ENCODE measurements at places on chromosomes 6 and 20.

DNA sequence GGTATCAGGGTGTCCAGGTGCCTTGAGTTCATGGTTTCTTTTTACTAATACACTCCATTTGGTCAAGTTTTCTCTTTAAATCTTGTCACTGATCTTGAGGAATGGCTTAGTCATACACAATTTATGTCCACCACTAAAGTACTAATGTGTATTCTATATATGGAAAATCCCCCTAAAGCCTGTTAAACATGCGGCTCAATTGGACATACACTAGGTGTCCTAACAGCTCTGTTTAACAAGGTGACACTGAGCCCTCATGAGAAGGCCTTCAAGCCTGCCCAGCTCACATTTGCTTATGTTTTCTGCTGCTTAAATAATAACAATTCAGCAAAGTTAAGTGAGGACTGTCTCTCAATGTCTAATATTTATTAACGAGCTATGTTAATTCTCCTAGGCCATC, 31.5 kb downstream of the PDE7B start:
- H3K27me3 ChIP-seq: no peaks in the 10 kb centered on the region
- H3K4me1 ChIP-seq: peaks cover 8% of the 10 kb centered on the region
- no peaks in the 10 kb centered on the region for H3K36me3 ChIP-seq
- DNase-seq: no peak
- no peak overlapping the region for H3K4me3 ChIP-seq

DNA sequence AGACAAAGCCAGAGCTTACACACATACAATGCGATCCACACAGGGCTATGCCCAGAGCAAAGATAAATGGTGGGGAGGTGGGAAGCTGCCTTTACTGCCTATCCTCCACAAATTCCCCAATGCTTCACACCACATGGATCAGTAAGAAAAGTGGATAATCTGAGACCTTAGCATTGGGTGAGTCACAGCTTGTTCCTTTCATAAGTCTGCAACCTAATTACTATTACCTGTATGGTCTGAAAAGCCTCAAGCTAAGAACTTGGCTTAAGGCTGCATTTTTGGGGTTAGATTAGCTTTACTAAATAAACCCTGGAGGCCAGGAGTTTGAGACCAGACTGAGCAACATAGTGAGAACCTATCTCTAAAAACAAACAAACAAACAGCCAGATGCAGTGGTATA, 66.0 kb upstream of the BTBD3 start:
- peaks cover 27% of the 10 kb centered on the region for H3K4me1 ChIP-seq
- H3K4me3 ChIP-seq: no peak overlapping the region
- H3K36me3 ChIP-seq: no peaks in the 10 kb centered on the region
- no peaks in the 10 kb centered on the region for H3K27me3 ChIP-seq
- no peak overlapping the region for H3K27ac ChIP-seq

DNA sequence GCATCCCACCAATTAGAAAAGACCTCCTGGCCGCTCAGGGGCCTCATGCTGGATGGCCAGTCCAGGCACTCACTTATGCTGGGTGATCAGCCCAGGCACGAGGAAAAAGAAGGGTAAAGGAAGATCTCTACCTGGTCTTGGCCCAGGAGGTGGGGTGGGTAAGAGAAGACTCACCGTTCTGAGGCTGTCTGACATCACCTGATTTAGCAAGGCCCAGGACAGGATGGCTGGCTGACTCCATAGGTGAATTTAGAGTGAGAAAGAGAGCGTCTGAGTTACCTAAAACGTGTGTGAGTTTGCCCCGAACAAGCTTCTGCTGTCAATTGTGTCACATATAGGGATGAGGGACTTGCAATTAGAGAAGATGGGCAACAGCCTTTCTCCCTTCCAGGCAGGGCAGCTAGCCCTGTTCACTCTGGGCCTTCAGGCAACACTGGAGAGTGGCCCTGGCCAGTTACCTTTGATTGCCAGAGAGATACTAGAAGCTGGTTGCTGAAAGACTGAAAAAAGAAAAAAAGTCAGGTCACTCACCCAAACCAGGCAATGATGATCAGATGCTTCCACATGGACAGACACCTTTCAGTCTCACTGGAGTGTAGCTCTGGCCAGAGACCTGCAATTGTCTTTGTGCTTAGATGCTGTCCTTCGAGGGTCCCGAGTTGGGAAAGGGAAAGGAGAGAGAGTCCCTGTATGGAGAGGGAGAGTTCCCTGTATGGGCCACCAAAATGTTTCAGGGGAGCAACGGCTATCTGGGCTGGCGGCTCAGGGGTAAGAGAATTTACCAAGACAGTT, 35.7 kb upstream of the IER3 start:
- H3K4me3 ChIP-seq: peak overlapping the region; percentile 63
- DNase-seq: no peak

- H3K36me3 ChIP-seq: peaks cover 9% of the 10 kb centered on the region
- H3K27me3 ChIP-seq: peaks cover 9% of the 10 kb centered on the region
- peak overlapping the region; percentile 93 for H3K4me3 ChIP-seq
- DNase-seq: no peak
- peaks cover 35% of the 10 kb centered on the region for H3K4me1 ChIP-seq
Observed at GRCh38 chr6:137864812-137865508, 2.1 kb upstream of the TNFAIP3 start.

GRCh38 chr6:79536585-79536953, 661 bp downstream of the LCA5 start:
- no peak overlapping the region for H3K27ac ChIP-seq
- H3K27me3 ChIP-seq: no peaks in the 10 kb centered on the region
- H3K4me1 ChIP-seq: peaks cover 24% of the 10 kb centered on the region
- DNase-seq: no peak
- H3K36me3 ChIP-seq: peaks cover 11% of the 10 kb centered on the region

DNA sequence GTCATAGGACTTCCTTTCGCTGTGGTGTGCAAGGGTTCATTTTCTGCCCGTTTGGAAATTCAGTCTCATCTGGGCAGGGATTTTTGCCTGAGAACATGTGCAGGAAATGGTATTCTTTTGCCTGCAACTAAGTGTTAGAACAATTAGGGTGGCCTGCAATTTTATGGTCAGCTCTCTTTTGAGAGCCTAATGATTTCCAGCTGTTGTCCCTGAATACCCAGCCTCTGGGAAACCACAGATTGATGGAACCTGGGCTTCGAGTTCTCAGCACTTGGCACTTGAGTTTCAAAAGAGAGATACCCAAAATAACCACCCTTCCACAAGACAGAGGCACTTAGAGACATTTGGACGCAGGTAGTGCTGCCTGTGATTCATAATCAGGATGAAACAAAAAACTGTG, 217.2 kb upstream of the FOXA2 start:
- peaks cover 29% of the 10 kb centered on the region for H3K4me1 ChIP-seq
- no peak overlapping the region for H3K27ac ChIP-seq
- H3K4me3 ChIP-seq: no peak overlapping the region
- DNase-seq: no peak
- H3K27me3 ChIP-seq: peaks cover 51% of the 10 kb centered on the region

- DNase-seq: no peak
- H3K36me3 ChIP-seq: no peaks in the 10 kb centered on the region
- H3K4me1 ChIP-seq: peaks cover 30% of the 10 kb centered on the region
- H3K27ac ChIP-seq: no peak overlapping the region
- H3K27me3 ChIP-seq: no peaks in the 10 kb centered on the region
Observed at GRCh38 chr20:32779500-32780211, 17.5 kb downstream of the DNMT3B start.

DNA sequence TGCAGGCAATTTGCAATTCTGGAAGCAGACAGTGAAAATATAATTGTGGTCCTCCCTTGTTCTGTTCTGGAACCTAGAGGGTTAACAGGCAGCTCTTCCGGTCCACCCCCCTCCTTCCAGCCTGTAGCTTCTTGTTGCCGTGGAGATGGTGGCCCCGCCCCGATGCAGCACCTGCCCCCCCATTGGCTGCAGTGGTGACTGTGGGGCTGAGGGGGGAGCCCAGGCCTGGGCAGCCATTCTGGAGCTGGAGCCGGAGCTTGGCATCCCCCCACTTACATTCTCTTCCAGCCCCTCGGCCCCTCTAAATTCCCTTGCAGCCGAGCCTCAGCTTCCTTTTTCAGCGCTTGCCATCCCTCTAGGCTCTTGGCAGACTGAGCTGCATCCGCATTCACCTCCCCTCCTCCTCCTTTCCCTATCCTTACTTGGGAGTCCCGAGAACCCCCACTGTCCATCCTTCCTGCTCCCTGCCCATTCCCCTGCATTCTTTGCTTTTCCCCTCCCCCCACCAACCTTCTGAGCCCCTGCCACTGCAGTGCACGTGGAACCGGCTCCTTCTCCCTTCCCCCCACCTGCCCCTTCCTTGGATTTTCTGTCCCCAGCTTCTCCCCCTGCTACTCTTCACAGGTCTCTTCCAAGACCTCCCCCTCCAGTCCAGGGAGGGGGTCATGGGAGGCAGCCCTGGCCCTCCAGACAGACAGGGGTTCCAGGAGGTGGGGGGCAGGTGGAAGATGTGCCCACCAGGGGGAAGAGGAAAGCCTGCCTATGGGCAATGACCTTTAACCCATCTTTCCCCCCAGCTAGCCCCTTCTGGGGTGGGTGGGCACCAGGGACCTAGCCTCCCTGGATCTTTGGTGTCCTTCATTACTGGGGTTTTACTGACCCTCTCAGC, 11.4 kb downstream of the SYNGAP1 start:
- DNase-seq: peak; percentile 80
- peak overlapping the region; percentile 80 for H3K4me3 ChIP-seq
- peaks cover 3% of the 10 kb centered on the region for H3K27me3 ChIP-seq
- H3K27ac ChIP-seq: peak overlapping the region; percentile 93

Measured in type B pancreatic cell (in vitro differentiated cells).